OCI-M1 (cell line): ENCODE measurements at places on chromosomes 6 and 20.

- no peak for DNase-seq
Observed at GRCh38 chr6:93218096-93218495, 201.3 kb downstream of the EPHA7 start.

GRCh38 chr6:134123666-134124208, 71.3 kb upstream of the SLC2A12 start:
- DNase-seq: peak; percentile 92

DNA sequence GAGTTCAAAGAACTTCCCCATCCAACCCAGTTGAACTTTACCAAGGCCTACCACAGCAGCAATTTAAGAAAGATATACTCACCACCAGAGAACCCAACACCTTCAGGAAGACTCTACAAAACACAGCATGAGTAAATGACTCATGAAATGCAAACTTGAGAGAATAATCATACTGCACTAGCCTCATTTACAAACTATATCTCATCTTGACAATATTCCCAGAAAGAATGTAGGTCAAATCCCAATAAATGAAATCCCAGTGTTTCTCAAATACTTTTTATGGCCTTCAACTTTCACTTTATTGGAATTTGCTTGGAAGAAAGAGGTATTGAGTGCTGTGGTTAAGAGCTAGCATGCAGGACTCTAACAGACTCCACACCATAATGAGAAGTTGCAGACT, 60.0 kb downstream of the FYN start:
- DNase-seq: no peak

DNA sequence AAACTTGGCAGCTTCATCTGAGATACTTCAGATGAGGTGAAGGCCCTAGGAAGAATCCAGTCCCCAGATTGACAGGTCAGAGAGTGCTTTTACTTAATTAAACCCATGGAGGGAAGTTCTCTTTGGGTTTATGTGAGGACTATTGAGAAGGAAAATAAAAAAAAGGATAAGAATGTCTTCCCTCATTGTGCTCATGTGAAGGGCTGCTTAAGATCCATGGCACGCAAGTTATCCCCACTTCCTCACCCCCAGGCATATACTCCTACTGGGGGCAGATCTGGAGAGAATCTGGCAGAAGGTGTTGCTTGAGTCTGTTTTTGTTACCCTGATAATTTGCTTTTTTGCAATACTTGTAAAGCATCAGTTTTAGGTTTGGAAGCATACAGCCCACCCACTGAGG, 322.9 kb upstream of the TFAP2D start:
- DNase-seq: no peak

DNA sequence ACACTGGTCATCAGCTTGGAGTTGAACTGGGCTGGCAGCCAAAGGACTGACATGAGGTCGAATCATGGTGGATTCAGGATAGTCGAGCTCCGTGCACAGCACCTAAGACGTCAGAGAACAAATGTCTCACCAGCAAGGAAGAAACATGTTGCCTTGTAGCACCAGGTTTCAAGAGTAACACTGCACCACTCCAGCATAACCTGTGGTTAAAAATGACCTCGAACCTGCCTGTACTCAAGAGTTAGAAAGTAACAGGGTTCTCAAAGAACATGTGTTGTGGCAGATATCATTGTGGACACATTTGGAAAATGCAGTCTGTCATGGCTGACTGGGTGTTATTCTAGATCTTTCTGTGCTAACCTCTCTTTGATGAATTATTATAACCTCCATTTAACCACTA, 511.6 kb downstream of the CDH26 start:
- DNase-seq: no peak

DNA sequence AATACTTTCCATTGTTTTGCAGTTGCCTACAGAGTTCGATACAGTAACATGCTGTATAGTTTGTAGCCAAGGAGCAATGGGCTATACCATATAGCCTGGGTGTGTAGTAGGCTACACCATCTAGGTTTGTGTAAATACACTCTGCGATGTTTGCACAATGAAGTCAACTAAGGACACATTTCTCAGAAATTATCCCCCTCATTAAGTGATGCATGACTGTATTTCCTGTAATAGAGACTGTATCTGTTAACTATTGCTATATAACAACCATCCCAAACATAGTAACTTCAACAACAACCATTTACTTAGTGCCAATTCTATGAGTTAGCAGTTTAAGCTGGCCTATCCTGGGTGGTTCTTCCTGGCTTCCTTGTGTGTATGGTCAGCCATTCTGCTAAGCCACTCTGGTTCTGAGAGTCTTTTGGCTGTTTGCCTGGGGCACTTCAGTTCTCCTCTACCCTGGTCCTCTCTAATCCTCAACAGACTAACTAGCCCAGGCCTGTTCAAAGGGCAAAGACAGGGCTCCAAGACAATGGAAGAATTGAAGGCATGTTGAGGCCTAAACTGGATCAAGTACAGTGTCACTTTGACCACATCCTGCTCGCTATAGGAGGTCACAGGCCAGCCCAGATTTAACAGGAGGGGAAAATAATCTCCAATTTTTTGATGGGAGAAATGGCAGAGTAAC, 124.0 kb downstream of the PLCB1 start:
- no peak for DNase-seq

DNA sequence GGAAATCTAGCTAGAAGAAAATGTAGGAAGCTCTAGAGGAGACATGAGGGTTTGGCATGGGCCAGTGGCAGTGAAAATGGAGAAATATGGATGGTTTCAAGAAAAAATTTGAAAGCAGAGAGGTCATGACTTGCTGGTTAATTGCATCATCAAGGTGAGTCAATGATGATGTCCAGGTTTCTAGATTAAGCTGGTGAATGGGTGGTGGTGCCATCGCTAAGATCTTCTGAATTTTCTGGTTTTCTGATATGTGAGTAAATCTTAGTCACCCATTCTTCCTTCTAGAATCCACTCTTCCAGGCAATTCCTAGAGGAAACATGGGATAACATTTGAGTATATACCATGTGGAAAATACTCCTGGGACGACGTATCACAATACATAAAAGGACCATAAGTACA, 25.0 kb downstream of the SH3BGRL2 start:
- DNase-seq: no peak

DNA sequence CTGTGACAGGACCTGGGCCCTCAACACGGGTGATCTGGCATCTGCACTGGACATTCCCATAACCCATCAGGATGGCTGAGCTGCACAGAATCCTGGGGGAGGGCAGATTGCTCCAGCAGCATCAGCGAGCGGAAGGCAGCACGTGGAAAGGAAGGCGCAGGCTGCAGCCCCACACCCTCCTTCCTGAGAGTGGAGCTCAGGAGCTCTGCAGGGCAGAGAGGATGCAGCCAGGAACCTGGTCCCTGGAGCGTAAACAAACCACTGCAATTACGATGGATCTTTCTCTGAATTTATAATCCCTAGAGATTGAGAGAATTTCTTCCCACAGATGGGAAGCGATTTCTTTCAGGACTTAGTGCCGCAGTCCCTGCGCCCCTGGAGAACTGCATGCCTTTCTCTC, 39.7 kb upstream of the EMILIN3 start:
- no peak for DNase-seq

DNA sequence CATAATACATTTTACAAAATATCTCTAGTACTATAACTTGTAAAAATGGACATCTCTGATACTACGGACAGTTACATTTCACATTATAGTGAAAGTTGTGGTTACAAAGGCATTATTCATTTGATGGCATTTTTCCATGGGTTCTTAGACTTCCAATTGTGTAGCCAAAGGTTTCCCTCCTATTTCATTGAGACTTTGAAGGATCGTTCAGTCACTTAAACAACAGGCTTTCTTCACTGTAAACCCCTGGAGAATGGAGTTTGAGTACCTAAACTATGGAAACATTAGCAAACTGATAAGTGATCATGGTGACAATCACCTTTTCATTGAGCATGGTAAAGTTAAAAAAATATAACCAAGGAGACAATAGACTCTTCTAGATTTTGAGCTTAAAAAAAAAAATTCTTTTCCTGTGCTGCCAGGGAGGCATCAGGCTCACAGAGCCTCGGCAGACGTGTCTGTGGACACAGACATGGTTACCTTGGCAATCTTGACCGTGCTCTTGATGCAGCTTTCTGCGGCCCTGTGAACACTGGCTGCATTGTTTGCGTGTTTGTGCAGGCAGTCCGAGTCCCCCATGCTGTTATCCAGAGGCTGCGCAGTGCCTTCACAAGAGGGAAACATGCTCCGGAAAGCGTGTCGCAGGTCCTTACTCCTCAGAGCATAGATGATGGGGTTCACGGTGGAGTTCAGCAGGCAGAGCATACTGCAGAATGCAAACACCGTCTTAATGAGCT, 22.6 kb downstream of the CNR1 start:
- DNase-seq: no peak

DNA sequence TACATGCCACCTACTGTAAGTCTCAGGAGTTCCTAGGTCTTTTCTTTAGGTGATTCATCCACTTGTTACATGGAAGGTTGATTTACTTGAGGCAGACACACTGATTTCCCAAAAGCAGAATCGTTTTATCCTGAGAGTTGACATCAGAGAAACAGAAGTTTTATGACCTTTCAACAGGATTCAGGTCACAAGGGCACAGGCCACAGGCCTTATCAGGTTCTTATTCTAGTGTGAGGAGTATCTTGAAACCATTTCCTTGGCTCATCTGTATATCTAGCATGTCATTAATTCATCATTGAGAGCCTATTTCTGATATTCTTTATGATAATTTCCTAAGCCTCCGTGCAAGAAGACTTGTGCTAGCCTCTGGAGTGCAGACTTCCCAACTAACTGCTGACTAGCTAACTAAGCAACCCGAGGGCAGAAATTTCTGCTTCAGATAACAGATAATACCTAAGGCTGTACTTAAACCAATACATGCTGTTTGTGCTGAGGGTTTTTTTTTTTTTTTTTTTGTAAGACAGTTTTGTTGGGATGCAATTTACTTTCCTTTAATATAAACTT, 44.9 kb upstream of the RFPL4B start:
- DNase-seq: no peak
